Calu3 (cell line): ENCODE measurements at places on chromosomes 16 and 17. TPM values are rescaled to one million over a fixed set of nuclear protein-coding genes. Genes with fewer than 3 reads are reported as not detected.
A peak's percentile ranks its signal among the peaks of the same experiment; 100 is the strongest.

- no peak for DNase-seq
These were observed 411.8 kb downstream of the MAF start for GRCh38 chr16:79188739-79189122.

- DNase-seq = no peak
These were observed 45.9 kb upstream of the HS3ST3A1 start for GRCh38 chr17:13647543-13648021.

DNA sequence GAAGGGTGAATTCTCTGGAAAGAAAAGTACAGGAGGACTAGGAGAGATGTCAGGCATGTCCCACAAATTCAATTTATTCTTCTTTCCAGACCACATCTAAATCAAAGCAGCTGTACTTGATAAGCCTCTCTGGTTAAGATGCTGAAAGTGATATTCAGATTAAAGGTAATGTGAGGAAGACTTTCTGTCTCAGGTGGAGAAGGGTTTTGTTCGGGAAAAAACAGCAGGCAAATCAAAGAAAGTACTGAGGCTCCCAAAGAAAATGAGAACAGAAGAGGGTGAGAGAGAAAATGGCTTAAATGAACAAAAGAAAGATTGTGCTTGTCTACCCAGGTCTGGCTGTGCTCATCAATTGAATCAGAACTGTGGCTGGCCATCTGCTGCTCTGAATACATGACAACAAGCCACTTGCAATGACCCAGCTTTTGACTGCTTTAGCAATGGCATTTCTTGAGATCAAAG lies 55.6 kb downstream of the MMD start:
- DNase-seq = no peak

DNA sequence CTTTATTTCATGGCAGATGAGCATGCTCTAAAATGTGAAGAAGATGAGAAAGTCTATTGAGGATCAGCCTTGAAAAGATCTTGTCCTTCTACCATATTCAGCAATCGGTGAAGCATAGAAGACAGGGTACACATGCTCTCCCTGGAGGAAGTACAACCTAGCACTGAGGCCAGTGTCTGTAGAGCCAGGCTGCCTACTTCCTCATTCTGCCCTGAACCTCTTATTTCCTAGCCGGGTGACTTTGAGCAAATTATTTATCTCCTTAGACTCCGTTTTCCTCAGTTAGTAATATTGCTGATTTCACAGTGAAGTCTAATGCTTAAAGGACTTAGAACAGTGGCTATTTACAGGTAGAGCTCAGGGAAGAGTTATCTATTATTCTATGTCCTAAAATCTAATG lies 58.4 kb downstream of the TMEM100 start:
- DNase-seq = no peak

- no peak for DNase-seq
These were observed 883 bp downstream of the USH1G start for GRCh38 chr17:74922172-74922571.

GRCh38 chr17:10579270-10579669 lies 29.8 kb upstream of the MYH2 start:
- no peak for DNase-seq

DNA sequence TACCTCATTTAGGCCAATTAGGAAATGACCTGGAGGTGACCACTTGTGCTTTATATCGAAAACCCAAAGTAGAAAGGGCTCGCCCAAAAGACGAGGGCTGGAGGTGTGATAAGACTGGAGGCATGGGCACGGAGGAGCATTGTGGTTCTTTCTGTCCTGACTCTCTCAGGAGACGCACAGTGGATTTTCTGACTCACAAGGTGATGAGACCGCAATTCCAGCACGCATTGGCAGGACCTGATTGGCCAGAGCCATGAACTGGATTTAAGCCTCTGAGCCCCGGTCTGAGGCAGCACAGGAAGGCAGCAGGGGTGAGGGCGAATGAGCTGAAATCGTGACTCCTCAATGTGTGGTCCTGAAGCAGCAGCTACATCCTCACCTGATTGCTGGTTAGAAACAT lies 559.1 kb upstream of the SALL1 start:
- DNase-seq = no peak

DNA sequence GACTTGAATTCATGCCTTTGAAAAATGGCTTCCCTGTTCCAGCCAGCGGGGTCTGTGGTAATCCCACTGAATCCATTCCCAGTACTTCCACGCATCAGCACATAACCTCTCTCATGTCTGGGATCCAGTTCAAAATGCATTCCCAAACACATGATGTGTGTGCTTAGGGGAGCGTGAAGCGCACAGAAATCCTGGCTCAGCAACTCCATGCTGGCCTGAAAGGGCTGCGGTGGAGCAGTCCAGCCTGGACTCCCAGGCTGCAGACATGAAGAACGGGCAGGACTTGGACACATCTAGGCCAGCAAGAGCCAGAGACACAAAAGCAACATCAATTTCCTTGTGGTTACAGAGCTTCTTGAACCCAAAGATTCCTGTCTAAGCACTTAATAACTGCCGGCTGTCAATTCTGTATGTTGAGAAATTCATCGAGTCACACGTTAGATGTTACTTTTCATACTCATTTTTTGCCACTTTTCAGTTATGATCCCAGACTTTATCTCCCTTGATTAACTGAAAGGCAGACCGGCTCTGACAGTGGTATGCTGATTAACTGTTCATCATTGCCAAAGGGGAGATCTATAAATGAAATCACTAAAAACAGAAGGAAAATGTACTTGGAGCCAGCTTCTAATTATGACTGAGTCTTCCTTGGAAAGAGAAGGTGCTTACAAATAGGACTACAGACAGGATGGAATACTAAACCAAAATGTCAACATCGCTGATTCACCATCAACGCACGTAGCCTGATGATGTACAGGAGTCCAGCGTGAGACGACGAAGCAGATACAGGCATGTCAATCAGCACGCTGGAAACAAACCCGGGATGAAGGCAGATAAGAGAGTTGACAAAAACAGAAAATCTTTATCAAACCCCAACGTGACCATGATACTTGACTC lies 23.0 kb downstream of the NSMCE1 start:
- DNase-seq = no peak

DNA sequence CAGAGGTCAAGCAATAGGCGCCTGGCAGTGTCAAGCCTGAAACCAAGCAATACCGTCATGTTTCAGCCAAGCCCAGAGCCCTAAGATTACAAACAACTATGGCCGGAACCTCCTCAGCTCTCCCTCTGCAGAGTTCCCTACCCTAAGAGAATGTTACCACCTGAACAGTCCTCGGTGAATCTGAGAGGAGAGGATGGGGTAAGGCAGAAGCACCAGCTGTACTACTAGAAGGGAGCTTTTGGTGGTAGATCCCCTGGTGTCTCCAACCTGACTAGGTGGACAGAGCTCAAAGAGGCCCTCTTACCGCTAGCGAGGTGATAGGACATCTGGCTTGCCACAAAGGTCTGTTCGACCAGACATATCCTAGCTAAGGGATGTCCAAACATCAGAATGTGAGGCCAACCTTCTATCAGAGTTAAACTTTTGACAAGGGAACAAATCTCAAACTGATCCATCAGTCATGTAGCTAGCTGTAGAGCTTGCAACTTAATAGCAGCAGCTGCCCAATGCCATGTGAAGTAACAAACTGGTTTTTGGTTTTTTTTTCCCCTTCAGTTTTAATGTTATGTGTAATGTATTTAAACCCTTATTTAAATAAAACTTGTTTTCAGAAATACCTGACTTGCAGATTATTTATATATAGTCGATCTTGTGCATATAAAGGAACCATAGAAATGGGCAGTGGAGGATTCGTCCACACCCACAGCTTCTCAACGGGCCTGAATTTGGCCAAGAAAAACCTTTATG lies 2.5 kb downstream of the EIF1 start:
- no peak for DNase-seq

The ABCC3 gene
- total RNA-seq = 88.0 and 125 TPM in 2 replicates

The MGAT5B gene
- 1.0 and 1.8 TPM in 2 replicates for total RNA-seq

DNA sequence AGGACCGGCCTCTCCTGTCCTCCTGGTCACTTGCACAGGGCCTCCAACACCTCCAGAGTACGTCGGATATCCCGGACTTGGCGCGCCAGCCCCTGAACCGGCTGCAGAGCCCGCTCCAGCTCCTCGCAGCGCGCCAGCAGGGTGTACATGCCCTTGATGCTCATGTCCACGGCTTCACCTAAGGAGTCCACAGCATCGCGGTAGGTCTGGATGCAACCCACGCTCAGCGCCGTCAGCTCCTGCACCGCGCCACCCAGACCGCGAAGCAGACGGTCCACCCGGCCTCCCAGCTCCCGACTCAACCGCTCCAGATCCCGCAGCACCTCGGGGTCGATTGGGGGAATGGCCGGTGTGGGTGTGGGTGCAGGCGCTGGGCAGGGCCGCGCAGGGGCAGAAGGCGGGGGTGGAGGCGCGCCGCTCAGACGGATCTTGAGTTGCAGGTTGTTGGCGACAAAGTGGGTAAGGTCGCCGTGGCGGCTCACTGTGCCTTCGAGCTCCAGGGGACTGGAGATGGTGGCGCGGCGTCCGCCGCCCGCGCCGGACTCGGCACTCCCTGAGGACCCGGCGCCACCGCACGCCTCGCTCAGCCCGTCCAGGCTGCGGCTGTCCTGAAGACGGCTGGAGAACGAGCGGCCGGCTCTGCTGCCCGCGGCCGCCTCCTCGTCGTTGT lies 804 bp downstream of the BORCS6 start:
- DNase-seq = no peak

DNA sequence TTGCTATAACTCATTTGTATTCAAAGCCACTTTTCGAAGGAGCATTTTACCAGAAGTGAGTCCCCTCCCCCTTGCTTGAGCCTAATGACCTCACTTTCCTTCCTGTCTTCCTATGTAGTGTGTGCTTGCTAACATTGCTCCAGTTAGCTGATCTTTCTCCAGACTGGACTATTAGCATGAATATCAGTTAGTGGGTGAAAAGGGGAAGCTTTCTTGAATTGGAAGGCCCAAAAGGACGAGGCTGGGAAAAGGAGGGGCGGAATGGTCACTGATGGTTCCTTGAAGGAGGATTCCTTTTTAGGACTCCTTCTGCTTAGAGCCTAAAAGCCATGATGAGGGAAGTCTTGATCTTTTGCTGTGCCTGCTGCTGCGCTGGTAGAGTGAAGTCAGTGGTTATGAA lies 11.9 kb downstream of the MAP3K3 start:
- DNase-seq = no peak

GRCh38 chr17:32161506-32162365 lies 19.4 kb downstream of the RHOT1 start:
- DNase-seq = peak; percentile 44

GRCh38 chr16:30628628-30629540 lies 18.7 kb upstream of the ZNF689 start:
- peak; percentile 93 for DNase-seq

The TEKT1 gene
- total RNA-seq = not detected in 2 replicates

The TNFRSF17 gene
- not detected in 2 replicates for total RNA-seq

- peak; percentile 72 for DNase-seq
These were observed 1.0 kb downstream of the HERPUD1 start for GRCh38 chr16:56932721-56933619.

DNA sequence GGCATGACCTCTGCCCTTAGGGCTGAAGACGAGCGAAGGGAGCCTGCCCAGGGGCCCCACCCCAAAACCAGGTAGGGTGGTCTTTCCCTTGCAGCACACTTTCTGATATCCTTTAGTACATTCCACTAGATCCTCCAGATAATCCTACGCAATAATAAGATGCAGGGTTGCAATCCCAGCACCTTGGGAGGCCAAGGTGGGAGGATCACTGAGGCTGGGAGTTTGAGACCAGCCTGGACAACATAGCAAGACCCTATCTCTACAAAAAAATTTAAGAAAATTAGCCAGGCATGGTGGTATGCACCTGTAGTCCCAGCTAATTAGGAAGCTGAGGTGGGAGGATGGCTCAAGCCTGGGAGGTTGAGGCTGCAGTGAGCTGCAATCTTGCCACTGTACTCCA lies 34.9 kb upstream of the MLKL start:
- DNase-seq = no peak

- DNase-seq = no peak
These were observed 147.5 kb upstream of the GSE1 start for GRCh38 chr16:85465328-85466303.

GRCh38 chr16:50466170-50466569 lies 82.0 kb upstream of the NKD1 start:
- no peak for DNase-seq

DNA sequence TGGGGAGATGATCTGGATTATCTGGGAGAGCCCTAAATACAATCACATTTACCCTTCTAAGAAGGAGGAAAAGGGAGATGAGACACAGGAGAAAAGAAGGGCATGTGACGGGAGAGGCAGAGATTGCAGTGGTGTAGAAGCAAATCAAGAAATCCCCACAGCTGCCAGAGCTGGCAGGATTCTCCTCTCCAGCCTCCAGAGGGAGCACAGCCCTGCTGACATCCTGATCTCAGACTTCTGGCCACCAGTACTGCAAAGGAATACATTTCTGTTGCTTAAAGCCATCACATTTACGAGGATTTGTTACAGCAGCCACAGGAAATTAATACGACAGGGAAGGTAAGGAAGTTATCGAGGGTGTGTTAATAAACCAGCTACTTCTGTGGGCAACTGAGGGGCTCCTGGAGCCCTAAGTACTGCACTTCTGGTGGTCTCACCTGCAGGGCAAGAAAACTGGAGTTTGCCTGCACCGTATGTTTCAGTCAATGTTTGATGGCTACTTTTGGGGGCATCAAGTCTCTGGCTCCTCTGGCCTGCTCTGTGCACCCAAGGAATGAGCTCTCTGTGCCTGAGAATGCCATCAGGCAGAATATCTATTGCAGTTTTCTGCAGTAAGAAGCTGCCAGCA lies 22.9 kb upstream of the CDH13 start:
- DNase-seq = peak; percentile 21

DNA sequence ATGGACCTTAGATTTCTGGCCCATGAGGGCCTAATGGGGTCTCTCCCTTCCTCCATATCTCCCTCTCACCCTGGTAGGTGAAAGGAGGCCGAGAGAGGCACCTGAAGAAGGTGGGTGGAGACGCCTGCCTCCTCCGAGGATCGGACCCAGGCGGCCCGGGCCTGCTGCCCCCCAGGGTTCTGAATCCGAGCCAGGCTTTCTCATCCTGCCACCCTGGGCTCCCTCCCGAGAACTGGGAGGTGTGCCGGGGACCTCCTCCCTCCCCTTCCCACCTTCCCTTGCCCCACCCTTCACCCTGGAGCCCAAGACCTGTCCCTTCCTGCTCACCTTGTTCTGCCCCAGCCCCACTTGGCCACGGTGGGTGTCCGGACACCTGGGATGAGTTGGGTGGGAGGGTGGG lies 5.0 kb downstream of the FBXL19 start:
- no peak for DNase-seq

The CAPNS2 gene
- total RNA-seq = not detected in 2 replicates

The GJD3 gene
- 0.44 and 0.71 TPM in 2 replicates for total RNA-seq

GRCh38 chr16:50273888-50274325 lies 7.6 kb downstream of the ADCY7 start:
- DNase-seq = no peak

- DNase-seq = no peak
These were observed 132.0 kb downstream of the PMP22 start for GRCh38 chr17:15133143-15133542.

The KRTAP4-6 gene
- total RNA-seq = not detected in 2 replicates
